Fibroblast of lung (primary cell): ENCODE measurements at places on chromosomes 12 and 14.
A peak's percentile ranks its signal among the peaks of the same experiment; 100 is the strongest.

- DNase-seq, result no peak
Observed at GRCh38 chr12:60345442-60345841, 749.6 kb downstream of the SLC16A7 start.

- DNase-seq, result no peak
Observed at GRCh38 chr12:33322519-33322918, 117.1 kb downstream of the SYT10 start.

GRCh38 chr12:12384571-12385340 lies 27.9 kb downstream of the BORCS5 start:
- no peak for DNase-seq

DNA sequence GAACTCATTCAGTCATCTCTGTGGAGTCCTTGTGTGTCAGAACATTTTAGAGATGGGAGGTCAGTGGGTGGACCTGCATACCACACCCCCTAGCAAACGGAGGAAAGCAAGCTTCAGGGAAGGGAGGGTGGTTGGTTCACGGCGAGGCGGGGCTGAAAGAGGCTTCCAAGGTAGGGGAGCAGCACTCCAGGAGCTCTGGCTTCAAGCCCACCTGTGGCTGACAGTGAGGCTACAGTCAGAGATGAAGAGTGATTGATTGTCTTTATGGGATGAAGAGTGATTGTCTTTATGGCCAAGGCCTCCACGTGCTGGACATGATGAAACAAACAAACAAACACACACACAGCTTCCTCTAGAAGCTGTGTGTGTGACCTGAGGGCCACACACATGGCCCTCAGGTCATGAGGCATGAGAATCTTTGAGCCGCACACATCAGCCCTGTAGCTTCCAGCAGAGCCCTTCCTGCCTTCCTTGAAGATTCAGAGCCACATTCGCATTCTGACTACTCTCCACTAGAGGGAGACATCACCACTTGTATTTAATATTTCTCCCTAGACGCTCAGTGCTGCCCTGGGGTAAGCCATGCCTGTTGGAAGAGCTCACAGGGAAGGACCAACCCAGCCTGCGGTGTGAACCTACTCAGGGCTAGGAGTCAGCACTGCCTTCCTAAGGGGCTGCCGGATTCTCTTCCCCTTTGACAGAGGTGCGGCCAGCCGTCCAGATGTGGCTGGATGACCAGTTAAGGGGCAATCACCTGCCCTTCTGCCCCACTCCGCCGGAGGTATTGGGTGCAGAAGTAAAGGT lies 54.4 kb upstream of the KCNA1 start:
- peak; percentile 61 for DNase-seq

- DNase-seq, result no peak
Observed at GRCh38 chr12:85814071-85814470, 22.1 kb downstream of the RASSF9 start.

DNA sequence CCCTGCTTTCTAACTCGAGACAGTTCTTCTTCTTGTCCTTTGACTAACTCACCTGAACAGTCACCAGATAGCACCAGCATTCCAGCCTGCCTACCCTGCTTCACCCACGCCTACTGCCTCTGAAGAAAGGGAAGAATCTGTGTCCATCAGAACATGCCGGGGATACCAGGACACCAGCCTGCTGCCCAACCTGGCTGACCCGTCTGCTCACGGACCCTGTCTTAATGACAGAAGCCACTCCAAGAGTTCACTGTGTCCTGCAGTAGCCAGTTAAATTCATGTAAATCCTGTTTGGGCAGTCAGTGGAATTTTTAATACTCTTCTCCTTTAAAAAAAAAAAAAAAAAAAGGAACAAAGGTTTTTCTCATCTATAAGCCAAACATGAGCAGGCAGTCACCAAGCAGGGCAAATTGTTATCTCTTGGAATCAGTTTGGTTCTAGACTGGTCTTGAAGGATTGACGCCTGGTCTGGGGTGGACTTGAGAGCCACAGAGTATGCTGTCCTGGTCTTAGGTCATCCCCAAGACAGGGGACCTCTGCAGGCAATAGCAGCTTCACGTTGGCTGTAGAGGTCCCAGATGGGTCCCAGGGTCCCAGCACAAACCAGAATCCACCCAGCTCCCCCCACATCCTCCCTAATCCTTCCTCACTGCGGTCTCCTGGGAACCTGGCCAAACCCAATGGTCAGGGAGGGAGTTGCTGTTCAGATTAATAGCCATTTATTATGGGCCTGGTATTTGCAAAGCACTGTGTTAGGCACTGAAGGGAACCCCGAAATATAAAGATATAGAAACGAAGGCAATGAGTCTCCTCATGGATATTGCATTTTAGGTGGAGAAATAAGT lies 181.1 kb upstream of the HIF1A start:
- DNase-seq, result peak; percentile 46
